ENCODE measurements at places on chromosomes 2 and 18.

GRCh38 chr2:19902216-19902740 lies 495 bp upstream of the TTC32 start:
- no peak for DNase-seq

GRCh38 chr2:217551252-217551899 lies 451.4 kb downstream of the TNS1 start:
- no peak for DNase-seq

DNA sequence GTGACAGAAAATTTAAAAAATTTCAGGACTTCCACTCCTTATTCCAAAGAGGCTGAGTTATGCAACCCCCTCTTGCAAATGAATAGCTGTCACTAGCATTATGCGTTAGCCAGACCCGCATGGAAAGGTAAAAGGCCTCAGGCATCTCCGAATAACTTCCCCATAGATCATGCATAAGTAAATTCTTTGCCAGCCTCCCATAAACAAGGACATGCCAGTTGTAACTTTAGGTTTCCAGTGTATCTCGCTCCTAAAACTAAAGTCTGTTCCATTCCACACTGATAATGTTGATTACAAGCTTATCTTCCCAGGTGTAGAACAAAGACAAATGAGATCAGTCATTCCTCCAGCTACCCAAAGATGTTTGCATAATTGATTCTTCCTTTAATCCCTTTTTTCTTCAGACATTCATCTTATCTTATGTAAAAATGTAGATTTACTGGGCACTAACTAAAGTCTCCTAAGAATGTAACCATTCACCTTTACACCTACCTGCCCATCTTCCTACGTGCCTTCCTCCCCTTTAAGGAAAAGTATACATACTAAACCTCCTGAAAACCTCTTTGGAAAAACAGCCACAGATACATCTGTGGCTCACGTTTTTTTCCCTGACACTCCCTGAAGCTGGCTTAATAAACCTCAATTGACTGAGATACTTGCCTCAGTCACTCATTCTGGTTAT lies 13.6 kb upstream of the NFU1 start:
- no peak for DNase-seq

DNA sequence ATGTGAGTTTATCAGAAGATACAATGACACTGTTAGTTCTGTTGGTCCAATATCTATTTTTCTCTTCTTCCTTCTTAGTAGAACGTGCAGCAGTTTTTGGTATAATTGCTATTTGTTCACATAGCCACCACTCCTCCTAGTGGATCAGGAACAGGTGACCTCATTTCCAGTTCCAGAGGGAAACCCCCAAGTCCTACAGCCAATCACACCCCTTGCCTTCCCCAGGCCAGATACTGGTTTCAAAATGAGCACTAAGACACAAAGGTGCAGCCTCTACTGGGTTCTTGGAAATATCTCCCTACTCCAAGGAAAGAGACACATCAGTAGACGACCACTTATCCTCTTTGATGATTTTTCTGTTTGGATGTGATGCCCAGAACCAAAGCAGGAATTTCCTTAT lies 103.2 kb downstream of the TCF4 start:
- DNase-seq: no peak

- DNase-seq: no peak
Observed at GRCh38 chr2:9548506-9548905, 7.1 kb downstream of the ADAM17 start.

DNA sequence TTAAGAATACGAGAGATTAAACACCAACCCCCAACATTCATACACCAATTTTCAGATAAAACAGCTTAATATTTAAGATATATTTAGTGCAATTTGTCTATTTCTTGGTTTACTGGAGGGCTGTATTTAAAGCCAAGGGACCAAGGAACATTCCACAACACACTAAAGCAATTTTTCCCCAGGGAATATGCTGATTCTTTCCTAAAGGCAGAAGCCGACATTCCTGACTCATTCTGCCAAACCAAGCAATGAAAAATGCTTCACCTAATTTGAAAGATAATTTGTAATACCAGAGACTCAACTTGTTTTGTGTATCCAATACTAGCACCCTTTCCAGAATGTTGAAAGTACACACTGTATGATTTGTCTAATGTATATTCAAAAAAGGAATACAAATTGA lies 1267.6 kb upstream of the PIK3C3 start:
- no peak for DNase-seq

GRCh38 chr2:529852-530251 lies 147.4 kb downstream of the TMEM18 start:
- DNase-seq: no peak

GRCh38 chr2:160968183-160968582 lies 192.0 kb upstream of the TANK start:
- DNase-seq: no peak

DNA sequence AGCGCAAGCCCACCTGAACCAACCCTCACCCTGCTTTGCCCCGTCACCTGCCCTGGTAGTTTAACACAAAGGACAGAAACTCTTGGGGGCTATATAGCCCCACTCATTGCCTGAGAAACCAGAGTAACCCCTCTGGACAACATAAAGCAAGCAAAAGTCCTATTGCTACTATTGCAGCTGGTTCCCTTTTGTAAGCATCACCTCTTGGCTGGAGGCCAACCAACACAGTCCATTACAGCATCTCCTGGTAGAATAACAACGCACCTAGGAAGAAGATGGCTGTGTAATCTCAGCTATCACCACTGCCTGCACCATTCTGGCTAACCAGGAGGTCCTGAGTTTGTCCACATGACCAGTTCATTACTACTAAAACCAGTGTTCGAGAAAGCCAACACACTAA lies 36.4 kb downstream of the FLACC1 start:
- DNase-seq: peak; percentile 65

DNA sequence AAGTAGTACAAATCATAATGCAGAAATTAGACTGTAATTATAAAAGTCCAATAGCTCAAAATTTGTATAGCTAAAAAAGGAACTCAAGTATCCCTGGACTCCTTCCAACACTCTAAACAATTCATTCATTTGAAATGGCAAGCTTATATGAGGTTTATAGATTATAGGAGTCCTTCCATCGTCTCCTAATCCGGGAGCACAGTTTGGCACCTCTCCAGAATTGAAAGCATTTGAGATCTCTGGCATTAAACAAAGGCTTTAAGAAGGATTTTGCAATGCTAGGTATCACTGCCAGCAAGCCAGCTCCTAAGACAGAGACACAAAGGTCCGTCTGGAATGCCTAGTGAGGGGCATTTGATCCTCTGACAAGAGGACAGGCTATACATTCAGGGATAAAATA lies 90.9 kb downstream of the ACVR1 start:
- DNase-seq: no peak

DNA sequence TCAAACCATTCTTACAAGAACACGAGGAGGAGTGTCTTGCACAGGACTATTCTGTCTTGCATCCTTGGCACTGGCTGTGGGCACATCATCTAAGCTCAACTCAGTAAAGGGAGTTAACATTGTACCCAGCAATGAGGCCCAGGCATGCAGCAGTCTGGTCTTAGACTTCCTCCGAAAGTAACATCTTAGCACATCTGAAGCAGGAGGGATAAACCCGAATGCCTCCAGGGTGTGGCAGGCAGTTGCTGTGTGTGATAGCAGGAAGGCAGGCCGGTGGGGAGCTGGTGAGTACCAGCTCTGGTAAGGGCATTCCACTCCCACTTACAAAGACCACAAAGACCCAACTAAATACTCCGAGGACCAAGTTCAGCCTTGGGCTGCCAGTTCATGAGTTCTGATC lies 206.3 kb downstream of the TSN start:
- no peak for DNase-seq

- no peak for DNase-seq
Observed at GRCh38 chr18:73446502-73446901, 578.7 kb upstream of the NETO1 start.

DNA sequence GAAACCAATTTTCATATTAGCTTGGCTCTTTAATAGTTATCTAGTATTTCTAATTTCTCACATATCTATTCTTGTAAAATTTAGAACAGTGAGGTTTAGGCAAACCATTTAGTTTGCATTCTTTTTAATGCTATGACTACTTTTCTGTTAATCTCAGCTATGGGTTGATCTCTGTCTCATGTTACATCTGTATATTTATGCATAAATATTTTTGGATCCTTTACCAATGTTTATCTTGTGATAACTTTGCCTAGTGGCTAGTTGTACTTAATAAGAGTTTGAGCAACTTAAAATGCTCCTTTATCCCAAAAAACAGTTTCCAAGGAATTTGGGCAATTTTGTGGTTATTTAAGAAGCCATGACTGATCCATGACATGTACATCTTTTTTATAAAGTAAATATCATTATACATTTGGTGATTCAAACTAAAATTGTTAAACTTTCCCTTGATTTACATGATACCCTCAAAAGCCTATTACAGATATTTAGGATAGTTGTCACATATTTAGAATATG lies 86.3 kb downstream of the R3HDM1 start:
- DNase-seq: no peak

DNA sequence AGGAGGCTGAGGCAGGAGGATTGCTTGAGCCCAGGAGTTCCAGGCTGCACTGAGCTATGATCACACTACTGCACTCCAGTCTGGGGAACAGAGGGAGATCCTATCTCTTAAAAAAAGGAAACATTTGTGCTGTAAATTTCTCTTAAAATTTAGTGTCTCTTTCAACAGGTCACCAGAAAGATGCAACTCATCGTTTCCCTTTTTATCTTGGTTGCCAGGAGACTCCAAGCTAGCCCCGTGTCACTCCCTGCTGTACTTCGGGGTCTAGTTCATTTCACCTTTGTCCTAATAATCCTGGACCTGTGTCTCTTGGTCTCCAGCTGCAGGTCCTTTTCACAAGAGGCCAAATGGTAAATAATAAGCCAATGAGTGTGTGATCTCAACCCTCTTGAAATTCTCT lies 7.1 kb downstream of the HS1BP3 start:
- DNase-seq: no peak

- no peak for DNase-seq
Observed at GRCh38 chr2:50564766-50565165, 467.2 kb downstream of the NRXN1 start.

DNA sequence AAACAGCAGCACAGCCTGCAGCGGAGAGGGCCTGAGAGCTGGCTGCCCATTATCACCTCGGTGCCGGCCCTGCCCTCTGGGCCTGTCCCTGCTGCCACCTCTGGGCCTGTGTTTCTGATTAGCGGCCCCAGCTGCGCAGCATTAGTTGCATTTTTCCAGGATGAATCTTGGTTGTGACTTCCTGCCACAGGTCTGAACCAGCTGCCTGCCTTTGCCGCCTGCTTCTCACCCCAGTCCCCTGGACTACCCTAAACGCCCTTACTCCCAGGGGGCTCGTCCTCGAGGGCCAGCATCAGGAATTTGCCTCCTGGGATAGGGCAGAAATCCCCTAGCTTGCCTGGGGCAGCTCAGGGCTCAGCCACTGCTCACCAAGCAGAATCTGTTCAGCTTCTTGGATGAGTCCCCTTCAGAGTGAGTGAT lies 342.8 kb downstream of the DYSF start:
- DNase-seq: no peak

- DNase-seq: no peak
Observed at GRCh38 chr18:6021306-6022073, 126.2 kb upstream of the TMEM200C start.

GRCh38 chr2:241950413-241951315 lies 81.1 kb downstream of the RTP5 start:
- DNase-seq: peak; percentile 5
